ENCODE measurements at places on chromosomes 7 and 10.

- DNase-seq, result no peak
Observed at GRCh38 chr10:113917636-113918035, 63.2 kb downstream of the NHLRC2 start.

GRCh38 chr7:43942997-43943396 is 16.8 kb downstream of the UBE2D4 start:
- no peak for DNase-seq

GRCh38 chr7:4883372-4884144 is at the start of gene RADIL:
Gene RADIL (minus strand): TSS chr7:4883716. CDS start chr7:4878139, 5,577 bp downstream.
- DNase-seq, result peak; percentile 92

GRCh38 chr7:143002106-143002505 is 24.8 kb downstream of the OR9A2 start:
- no peak for DNase-seq

- no peak for DNase-seq
Observed at GRCh38 chr10:34049887-34050286, 715.4 kb upstream of the NRP1 start.

- no peak for DNase-seq
Observed at GRCh38 chr10:74824184-74824899, 2.1 kb upstream of the KAT6B start.

DNA sequence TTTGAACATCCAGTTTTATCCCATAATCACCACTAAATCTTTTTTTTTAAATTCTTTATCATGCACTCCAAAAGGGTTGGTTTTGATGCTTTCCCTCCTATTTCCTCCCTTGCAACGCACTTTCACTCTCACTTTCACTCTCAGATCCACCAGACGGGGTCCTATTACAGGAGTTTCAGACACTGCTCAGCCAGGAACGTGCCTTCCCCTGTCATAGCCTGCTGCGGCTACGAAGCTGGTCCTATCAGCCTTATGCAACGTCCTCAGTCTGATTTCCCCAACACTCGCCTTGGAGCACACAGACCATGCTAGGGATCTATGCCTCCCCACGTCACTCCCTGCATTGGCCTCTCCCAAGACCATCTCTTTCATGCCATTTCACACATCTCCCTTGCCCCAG is 23.4 kb downstream of the ZPBP start:
- peak; percentile 32 for DNase-seq

DNA sequence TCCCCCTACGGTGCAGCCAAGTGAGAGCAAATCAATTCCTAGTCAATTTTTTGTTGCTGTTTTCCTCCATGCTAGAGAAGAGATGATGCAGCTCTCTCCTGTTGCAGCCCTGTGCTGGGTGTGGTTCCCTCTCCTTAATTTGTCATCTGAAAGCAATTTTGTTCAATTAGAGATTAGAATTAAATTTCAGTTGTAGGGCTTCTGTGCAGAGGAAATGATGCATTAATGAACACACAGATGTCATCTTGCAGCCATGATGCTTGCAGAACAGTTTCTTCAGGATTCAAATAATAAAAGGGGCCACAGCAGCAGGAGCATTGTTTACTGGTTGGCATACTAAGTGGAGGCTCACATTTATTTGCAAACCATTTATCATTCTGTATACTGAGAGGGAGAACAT is 266.0 kb downstream of the AUTS2 start:
- no peak for DNase-seq

- no peak for DNase-seq
Observed at GRCh38 chr10:67537906-67538305, 158.1 kb downstream of the CTNNA3 start.

DNA sequence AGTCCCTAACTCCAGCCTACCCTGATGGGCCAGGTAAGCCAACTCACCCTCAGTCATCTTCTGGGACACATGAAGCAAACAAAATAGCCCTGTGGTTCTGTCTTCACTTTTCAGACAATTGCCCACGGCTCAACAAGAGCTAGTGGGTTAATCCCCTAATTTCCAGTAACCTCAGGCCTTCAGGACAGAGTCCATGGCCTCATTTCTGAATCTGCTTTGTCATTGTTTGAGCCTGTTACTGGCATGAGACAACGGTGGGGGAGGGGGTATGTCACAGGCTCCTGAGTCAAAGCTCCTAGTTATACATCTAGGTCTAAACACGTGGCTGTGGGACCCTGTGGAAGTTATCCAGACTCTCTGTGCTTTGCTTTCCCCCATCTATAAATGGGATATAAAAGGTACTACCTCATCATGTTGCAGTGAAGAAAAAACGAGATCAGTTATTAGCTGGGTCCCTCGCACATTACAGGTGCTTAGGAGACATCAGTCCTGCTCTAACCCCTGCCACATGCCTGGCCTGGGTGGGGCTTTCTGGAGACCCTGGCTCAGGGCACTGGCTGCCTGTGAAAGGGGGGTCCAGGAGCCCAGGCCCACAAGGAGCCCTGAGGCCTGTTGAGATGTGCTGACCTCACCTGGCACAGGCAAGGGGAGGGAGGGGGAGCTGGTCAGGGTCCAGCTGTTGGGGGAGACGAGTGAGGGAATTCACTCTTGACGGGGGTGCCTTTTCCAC is 16.5 kb downstream of the MAT1A start:
- no peak for DNase-seq

GRCh38 chr7:36032361-36032818 is 120.7 kb upstream of the EEPD1 start:
- no peak for DNase-seq

DNA sequence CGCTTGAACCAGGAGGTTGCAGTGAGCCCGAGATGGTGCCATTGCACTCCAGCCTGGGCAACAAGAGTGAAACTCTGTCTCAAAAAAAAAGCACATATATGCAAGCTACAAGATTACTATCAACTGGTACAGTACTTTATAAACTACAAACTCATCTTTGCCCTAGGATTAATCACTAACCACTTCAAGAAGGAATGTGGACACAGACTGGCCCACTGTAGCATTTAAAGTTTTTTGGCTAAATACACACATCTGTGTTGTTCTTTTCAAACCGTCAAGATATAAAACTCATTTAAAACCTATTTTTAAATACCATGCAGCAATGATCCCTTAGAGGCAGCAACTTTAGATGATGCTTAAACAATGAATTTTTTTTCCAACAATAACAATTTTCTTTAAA is 205.4 kb downstream of the IMMP2L start:
- DNase-seq, result no peak

DNA sequence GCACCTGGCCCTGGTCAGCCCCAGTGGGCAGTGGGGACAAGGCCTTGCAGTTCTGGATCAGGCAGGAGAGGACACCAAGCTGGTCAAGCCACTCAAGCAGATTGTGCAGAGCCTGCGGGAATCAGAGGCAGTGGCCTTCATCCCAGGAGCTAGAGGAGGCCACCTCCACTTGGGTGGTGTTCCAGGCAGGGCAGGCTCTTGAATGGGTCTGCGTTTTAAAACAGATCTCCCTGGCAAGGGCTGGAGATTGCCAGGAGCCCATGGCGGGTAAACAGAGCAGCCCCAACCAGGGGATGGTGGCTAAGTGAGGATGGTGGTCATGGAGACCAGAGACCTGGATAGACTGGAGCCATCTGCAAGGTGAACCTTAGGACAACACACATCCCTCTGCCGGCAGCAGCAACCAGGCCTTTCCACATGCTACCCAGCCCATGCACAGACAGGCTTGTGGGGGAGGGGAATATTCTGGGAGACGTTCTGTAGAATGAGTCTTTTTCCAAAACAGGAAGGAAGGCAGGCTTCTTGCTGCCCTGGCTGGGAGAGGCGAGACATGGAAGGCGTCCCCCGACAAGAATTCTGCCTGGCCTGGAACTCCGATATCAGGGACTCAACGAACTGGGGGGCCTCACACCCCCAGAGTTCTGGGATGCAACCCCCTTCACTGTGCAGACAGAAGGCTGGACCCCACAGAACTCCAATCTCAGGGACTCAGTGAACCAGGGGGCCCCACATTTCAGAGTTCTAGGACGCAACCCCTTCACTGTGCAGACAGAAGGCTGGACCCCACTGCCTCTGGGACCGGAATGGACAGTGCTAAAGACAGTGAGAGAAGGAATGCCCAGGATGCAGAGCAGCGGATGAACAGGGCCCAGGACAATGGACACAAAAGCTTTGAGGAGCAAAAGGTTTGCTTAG is 264.8 kb downstream of the PTPRN2 start:
- no peak for DNase-seq

GRCh38 chr7:136869991-136870865 is 1.8 kb downstream of the CHRM2 start:
- no peak for DNase-seq

GRCh38 chr10:2944788-2945187 is 122.6 kb upstream of the PFKP start:
- no peak for DNase-seq

- DNase-seq, result no peak
Observed at GRCh38 chr10:110765513-110766319, 106.0 kb upstream of the PDCD4 start.

- no peak for DNase-seq
Observed at GRCh38 chr10:66917104-66917503, 8.7 kb upstream of the LRRTM3 start.

- peak; percentile 3 for DNase-seq
Observed at GRCh38 chr10:96292971-96293920, 11.0 kb upstream of the DNTT start.

- DNase-seq, result no peak
Observed at GRCh38 chr10:7566891-7567290, 99.9 kb downstream of the ITIH5 start.

DNA sequence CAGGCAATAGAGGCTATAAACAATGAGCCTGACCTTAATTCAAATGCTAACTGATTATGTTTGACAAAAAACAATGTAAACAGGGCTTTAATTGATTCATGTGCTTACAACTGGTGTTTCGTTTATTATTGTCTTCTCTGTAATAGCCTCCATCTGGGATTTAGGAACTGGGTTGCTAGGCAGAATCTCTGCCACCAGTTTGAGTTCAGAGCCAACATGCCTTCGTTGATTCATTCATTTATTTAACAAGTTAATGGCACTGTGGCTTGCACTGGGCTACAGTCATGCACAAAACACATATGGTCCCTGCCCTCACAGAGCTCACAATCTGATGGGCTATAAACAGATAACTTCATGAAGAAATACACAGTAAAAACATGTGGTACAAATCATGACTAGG is 19.6 kb upstream of the CDHR3 start:
- DNase-seq, result no peak

DNA sequence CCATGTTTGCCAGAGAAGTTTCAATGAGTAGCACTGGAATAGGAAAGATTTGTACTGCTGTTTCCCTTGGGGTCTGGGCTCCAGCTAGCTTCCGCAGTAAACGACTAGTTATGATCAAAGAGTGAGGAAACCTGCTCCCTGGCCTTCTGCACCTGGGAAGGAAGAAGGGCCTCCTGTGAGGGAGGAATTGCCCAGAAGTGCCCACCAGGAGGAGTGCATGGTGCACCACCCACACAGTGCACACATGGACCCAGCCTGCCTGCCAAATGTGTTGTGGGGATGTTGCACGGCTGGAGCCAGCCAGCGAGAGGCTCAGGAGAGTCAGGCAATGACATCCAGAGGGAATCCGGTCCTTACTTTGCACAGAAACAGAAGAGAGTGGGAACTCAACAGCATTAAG is 27.0 kb upstream of the FAM107B start:
- DNase-seq, result no peak

DNA sequence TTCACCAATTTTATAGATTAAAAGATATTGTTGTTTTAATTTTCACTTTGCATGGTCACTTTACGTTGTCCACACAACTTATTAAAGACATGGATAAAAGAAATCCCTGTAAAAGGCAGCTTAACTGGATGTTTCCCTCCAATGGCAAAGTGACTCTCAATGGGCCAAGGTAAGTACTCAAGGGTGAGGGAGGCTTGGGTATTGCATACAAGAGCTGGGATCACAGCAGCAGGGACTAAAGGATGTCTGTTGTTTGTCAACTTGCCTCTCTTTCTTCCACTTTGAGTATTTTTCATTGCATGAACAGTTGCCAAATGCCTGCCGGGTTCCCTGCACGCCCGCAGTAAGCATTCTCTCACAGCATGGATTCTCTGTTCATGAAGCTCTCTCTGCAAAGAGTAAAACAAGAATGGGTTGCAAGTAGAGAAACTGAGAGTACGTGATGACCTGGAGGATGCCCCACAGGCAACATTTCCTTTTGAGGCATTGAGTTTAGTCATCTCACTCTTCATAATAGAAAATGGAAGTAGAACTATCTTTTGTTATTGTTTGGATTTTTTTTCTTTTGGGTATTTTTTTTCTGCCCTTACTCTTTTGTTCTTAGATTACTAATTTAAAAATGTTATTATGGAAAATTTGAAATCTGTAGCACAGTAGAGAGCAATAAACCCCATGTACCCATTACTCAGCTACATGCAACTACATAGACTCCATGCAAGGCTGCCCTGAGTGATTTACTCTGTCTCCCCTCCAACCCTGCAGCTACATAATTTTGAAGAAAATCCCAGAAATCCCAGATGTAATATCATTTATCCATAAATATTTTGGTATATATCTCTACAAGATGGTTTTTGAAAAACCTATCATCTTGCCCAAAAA is 26.3 kb downstream of the GPR141 start:
- DNase-seq, result no peak

DNA sequence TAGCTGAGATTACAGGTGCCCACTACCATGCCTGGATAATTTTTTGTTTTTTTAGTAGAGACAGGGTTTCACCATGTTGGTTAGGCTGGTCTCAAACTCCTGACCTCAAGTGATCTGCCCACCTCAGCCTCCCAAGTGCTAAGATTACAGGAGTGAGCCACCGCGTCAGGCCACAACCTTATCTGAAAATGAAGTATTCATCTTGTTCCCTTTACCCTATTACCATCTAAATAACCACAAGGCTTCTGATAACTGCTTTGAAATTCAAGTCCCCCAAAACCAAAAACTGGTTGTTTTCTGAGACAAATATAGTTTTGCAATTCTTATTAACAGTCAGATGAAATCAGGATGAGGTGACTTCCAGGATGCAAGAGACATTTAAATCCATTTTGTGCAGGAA is 2.4 kb downstream of the TCTN3 start:
- DNase-seq, result no peak

- DNase-seq, result no peak
Observed at GRCh38 chr10:70369498-70370018, 12.9 kb downstream of the LRRC20 start.

DNA sequence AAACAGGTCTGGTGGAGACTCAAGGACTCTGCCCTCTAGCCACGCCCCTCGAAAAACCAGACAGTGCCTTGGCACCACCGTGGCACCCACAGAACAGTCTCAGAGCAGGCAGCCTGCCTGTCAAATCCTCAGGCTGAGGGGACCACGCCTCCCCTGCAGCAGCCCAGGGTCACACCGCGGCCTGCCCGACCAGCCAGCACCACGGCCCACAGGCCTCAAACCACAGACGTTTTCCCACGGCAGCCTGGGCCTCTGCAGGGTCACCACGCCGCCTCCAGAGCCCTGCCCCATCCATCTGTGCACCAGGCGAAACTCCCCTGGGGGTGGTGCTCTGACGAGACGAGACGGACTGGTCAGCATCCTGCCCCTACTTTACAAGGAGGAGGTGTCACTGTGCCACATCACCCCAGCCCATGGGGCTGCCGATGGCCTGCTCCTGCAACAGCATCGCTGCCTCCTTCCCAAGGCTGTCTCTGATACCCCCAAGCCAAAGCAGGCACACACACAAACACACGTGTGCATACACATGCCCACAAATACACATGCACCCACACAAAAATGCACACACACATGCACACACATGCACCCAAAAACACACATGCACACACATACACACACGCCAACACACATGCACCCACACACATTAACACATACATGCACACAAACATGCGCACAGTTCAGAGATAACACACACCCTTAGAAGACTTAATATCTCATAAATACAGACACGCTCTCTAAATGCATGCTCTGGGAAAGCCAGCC is 24.6 kb downstream of the PAPOLB start:
- DNase-seq, result peak; percentile 8
